ENCODE measurements at places on chromosomes 7 and 10.

GRCh38 chr7:45416846-45417245 lies 157.3 kb upstream of the ADCY1 start:
- no peak for DNase-seq

DNA sequence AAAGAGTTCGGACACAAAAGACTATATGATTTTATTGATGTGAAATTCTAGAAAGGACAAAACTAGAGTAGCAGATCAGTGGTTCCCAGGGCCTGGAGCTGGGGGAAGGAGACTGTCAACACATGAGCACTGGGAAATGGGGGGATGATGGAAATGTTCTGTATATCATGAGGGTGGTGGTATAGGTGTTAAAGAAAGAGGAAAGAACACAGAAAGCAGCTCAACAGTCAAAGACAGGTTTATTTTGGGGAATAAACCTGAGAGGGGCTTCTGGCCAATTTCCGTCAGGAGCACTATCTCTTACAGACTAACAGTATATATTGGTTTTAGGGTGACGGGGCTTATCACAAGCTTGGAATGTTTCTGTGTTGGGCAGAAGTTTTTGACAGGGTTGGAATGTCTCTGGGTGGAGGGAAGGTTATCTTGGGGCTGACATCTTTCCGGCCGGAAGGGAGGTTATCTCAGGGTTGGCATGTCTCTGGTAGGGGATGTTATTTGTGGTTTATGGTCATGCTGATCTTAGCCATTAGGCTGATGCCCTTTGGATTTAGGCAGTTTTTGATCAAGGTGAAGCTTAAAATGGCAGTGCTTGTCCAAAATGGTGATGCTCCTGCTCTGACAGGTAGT lies 254.6 kb upstream of the NRP1 start:
- DNase-seq, result no peak

DNA sequence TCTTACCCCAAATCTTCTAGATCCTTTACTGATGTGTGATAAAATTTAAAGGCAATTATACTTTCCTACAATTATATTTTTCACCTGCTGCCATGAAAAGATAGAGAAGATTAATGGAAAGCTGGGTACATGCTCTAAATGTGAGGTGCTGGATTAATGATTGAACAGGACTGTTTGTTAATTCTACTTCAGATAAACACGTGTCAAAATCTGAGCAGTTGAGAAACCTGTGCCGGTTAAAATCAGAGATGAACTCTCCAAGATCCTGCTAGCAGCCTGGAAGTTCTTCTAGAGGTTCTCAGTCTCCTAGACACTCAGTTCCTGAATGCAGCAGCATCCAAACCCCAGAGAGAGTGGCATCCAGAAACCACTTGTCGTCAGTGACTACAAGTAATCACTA lies 69.2 kb downstream of the INHBA start:
- no peak for DNase-seq

- DNase-seq, result no peak
These were observed 30.0 kb downstream of the DGKI start for GRCh38 chr7:137816696-137817320.

DNA sequence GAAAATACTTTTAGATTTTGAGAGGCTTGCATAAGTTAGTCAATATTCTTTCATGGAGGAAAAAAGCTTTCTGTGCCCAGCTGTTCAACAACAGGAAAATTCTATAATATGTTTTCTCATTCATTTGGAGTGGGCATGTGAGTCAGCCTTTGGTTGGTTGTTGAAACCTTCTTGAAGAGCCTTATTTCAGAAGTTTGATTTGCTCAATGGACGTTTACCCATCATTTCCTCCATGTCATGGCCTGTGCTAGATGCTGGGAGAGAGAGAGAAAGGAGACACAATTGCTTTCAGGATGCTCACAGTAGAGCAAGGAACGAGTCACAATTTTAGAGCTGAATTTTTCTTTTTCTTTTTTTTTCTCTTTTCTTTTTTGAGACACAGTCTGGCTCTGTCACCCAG lies 181.7 kb downstream of the PRKCQ start:
- no peak for DNase-seq

GRCh38 chr7:151624246-151624928 lies 104.7 kb upstream of the RHEB start:
- no peak for DNase-seq

Data from IMR-90 (cell line).